Putamen (tissue), 1 donor: ENCODE measurements at places on chromosomes 3 and 15.
A peak's percentile ranks its signal among the peaks of the same experiment; 100 is the strongest.

GRCh38 chr3:183385698-183386613 is 42.5 kb downstream of the MCF2L2 start:
- peak; percentile 57 for DNase-seq

DNA sequence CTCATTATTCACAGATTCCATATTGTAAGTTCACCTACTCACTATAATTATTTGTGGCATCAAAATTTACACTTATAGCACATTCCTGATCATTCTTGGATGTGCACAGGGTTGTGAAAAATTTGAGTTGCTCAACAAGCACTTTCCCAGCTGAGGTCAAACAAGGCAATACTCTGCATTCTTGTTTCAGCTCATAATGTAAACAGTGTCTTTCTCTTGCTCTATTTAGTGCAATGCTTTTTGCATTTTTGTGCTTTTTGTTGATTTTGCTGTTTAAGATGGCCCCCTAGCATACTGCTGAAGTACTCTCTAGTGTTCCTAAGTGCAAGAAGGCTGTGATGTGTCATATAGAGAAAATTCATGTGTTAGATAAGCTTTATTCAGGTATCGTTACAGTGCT is 66.7 kb upstream of the TNIK start:
- no peak for DNase-seq

- DNase-seq, result no peak
Observed at GRCh38 chr3:46027021-46027705, at the start of gene XCR1. XCR1 (minus strand) TSS chr3:46027483; CDS start chr3:46021947, 5,536 bp downstream.

- no peak for DNase-seq
Observed at GRCh38 chr3:126956361-126956760, 26.6 kb upstream of the PLXNA1 start.

DNA sequence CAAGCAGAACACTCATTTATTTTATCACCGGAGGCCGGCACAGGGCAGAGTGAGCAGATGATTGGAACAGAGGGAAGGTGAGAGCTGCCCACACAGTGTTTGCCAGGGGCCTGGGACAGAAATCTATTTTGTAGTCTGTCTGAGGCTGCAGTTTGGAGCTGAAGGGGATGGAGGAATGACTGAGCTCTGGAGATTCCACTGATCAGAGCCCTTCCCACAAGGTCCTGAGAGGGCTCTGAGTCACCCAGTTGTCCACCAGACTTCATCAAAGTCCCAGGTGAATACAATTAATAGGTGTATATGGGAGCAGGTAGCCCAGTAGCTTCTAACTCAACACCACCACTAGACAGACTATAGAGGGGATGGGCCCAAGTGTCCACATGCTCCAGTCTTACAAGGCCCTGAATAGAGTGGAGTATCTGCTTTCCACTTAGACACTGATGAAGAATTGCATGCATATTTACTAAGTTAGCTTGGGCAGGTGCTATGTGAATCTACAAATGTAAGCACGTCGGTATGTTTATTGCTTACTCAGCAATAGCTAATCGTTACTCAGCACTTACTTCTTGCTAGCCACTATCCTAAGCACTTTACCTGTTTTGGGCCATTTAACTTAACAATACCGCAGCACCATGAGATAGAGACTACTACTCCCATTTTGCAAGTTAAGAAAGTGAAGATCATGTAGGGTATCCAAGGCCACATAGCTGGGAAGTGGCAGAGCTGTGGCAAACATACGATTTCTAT is 2.7 kb upstream of the STARD5 start:
- DNase-seq, result no peak

DNA sequence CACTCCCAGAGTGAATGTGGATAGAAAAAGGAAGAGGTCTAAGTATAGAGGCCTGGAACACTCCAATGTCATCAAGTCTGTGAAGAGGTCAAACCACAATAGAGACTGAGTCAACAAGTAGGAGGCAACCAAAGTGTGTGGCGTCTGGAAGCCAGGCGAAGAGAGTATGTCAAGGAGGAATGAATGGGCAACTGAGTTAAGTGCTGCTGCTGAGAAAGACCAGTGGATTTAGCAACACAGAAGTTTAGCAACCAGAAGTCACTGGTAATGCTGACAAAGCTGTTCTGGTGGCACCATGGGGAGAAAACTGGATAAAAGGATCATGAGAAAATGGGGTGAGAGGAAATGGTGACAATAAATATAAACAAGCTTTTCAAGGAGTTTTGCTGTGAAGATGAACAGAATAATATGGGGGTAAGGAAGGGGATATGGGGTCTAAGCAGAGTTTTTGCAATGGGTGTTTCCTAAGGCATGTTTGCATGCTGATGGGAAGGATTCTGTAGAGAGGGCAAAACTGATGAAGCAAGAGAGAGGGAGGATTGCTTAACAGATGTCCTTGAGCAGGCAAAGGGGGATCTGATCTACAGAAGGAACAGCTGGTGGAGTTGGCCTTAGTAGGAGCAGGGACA is 38.4 kb downstream of the PCOLCE2 start:
- no peak for DNase-seq

DNA sequence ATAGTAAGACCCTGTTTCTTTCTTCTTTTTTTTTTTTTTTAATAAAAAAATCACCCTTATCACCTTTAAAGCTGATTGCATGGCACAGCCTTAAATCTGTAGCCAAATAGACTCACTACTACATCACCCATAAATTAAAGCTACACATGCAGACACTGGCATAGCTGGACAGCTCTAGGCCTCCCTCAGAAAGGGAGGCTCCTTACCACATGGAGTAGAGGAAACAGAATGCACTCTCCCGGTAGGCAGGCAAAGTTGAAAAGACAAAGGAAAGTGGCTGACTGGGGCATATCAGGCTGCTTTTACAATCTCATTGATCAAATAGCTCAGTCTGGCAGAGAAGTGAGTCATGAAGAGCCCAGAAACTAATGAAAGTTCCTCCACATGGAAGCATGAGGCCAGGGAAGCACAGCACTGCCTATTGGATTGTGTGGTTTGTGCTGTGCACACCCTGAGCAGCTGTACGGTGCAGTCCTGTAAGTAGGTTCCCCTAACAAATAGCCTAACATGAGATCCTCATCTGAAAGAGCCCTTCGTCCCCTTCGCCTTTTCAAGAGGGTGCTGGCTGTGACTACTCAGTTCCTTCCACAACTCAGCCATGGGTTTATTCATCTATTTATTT is 32.7 kb upstream of the FAM98B start:
- no peak for DNase-seq

DNA sequence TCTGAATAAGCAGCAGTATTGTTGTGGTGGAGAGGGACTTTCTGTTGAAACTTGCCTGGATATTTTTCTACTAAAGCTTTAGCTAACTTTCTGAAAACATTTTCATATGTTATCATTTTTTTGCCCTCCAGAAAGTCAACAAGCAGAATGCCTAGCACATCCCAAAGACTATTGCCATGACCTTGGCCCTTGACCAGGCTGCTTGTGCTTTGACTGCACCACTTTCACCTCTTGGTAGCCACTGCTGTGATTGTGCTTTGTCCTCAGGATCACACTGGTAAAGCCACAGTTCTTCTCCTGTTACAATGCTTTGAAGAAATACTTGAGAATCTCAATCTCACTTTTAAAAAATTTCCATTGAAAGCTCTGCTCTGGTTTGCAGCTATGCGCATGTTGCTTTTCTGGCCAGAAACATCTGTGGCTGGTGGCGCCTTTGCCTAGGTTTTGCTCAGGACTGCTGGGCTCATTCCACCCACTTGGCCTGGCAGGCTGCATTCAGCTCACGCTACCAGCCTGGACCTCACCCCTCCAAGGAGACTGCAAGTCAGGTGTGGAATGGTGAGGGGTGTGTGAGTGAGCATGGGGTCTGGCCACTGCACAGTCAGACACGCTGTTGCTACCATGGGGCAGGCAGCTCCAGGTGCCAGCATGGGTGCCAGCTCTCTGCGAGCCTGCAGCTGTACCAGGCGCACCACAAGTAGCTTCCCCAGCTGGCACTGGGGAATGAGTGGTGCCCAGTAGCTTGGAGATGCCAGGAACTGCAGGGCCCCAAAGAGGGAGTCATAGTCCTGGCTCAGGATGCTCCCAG is 89.8 kb upstream of the TNFSF10 start:
- no peak for DNase-seq
